Fibroblast of lung (primary cell): ENCODE measurements at places on chromosomes 16 and 17. TPM values are rescaled to one million over a fixed set of nuclear protein-coding genes. Genes with fewer than 3 reads are reported as not detected.

DNA sequence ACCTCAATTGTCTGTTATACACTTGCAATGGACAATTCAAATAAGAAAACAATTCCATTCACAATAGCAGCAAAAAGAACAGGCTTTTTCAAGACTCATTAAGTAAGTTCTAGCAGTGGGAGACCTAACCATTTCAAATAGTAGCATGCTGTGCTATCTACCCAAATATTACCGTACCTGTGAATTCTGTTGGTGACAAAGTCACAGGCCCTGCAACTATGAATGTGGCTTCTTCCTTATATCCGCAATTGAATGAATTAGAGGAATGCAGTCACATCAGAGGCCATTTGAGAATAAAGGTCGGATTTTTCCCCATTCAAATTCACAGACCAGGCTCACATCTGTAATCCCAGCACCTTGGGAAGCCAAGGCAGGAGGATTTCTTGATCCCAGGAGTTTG lies 800 bp upstream of the NME4 start:
- no peak for DNase-seq

GRCh38 chr17:78249818-78250806 lies 18.7 kb downstream of the TMEM235 start:
- DNase-seq = no peak

Gene WFDC1
- 4.7 and 32.1 TPM in 2 replicates for polyA plus RNA-seq

Gene FA2H
- not detected in 2 replicates for polyA plus RNA-seq

- DNase-seq = no peak
These were observed 110.1 kb downstream of the YPEL2 start for GRCh38 chr17:59441464-59442096.

- no peak for DNase-seq
These were observed 6.5 kb upstream of the ATXN7L3 start for GRCh38 chr17:44205962-44206824.

Gene FBXW10B
- 0.11 and 0.36 TPM in 2 replicates for polyA plus RNA-seq

Gene RNF227
- polyA plus RNA-seq = 2.2 and 2.8 TPM in 2 replicates

GRCh38 chr16:9092282-9092977 lies 986 bp downstream of the HAPSTR1 start:
- DNase-seq = no peak

DNA sequence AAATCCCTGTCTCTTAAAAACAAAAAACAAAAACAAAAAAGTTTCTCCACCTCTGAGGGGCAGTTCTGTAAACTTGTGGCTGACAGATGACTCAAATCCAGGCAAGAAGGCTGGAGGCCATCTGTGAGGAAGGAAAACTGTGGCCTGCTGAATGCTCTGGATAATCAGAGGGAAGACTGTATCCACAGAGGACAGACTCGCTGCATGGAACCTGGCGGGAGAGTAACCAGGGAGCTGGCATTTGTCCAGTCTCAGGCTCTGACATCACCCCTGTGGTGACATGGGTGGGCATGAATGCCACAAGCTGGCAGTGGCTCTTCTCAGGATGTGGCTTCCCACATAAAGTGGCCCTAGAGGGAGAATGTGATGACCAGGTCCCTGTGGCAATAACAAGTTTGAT lies 2.8 kb upstream of the KSR1 start:
- no peak for DNase-seq

DNA sequence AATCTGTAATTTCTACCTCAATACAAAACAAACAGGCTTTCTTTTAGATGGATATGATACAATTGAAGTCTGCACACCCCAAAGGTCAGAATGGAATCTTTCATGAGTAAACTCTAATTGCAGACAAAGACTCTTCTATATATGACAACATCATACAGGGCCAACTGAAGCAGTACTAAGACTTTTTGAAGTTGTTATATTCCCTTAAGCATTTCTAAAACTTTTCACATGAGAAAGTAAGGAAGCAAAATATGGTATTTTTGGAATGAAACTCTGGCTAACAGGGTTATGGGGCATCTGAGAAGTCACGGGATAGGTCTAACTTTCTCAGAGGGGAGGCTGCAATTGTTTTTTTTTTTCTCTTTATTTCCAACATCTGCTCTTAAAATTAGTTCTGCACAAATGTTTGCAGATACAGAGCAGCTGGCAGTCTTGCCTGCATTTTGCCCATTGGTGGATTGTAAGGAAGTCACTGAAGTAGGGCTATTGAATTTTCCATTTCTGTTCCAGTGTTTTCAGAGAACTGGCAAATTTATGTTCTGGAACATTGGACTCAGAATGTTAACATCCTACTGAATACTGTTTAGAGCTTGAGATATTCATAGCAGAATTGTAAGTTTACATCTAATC lies 59.1 kb downstream of the SSH2 start:
- DNase-seq = no peak

Gene TMED6
- 0.08 TPM in 1 of 2 replicates, not detected in the other for polyA plus RNA-seq

Gene KIAA0753
- 4.6 and 5.8 TPM in 2 replicates for polyA plus RNA-seq

DNA sequence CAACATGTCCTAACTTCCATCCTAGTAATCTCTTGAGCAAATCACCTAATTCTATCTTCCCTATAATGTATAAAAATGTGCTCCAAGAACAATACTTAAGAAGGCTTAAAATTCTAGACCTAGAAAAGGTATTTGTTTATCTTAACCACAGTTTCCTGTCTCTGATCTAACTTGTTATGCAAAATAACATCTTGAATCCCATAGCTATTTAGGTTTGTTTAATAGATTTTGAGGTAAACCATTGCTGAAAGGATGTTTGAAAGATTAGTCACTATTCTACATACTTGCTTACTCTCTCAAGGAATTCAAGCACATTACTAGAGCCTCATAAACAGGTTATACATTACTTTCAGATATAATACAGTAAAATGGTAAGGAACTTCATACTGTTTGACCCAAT lies 13.0 kb downstream of the CA10 start:
- DNase-seq = peak; percentile 73

DNA sequence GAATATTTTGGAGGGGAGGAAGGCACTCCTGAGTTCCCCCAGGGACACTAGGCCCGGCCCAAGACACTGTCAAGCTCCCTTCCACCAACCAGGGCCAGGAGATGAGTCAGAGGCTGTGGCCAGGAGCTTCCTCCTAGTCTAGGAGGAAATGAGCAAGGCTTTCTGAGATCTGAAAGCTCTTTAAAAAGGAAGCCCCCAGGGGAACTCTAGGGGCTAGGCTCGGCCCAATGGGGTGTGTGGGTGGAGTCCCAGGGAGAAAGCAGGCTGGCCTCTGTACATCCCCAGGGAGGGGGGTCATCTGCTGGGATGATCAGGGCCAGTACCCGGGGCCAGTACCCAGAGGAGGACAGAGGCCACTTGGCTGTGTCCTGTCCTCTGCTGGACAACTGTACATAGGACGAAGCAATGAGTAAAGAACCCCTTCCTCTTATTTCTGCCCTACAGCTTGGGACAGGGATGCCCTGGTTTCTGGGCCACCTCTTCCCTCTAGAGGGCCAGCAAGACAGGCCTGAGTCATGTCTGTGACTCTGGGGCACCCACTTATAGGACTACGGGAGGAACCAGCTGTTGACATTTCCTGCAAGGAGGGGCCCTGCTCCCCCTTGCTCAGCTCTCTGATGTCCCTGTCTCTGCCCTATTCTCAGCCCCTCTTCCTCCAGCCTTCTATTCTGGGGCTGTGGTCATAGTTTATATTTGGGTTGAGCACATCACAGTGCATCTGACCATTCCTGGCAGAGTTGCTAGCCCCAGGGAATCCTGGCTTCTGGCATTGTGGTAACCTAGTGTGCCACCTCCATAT lies 2.7 kb downstream of the FHOD1 start:
- peak; percentile 68 for DNase-seq

DNA sequence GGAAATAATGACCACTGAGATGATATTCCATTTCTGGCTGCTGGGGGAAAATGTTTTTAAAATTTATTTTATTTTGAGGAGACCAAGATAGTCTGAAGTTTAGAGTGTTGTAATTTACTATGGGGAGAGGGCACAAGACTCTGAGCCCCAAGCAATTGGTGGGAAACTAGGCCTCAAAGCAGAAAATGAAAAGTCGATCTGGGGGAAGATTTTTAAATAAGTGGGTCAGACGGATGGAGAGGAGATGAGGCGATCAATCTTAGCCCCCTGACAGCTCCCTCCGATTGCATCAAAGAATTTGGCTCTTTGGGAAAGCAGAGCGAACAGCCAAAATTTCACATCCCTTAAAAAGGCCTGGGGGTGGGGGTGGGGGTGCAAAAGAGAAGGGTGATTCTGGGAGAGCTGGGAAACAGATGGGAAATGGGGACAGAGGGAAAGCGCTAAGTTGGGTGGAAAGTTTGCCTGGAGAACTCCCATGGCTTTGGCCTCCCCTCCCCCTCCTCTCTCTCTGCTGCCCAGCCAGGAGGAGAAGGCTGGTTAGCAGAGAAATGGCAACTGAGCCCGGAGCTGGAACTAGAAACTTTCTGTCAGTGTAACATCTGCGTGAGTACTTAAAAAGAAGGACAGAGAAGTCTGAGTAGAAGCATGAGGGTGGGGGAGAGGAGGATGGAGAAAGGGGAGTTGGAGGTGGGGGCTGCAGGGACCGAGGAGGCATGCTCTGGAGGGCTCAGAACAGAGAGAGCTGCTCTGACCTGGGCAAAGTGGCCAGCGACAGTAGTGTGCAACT lies 1.4 kb upstream of the HOXB2 start:
- peak; percentile 83 for DNase-seq

Gene ESRP2
- polyA plus RNA-seq = 0.08 and 0.10 TPM in 2 replicates

DNA sequence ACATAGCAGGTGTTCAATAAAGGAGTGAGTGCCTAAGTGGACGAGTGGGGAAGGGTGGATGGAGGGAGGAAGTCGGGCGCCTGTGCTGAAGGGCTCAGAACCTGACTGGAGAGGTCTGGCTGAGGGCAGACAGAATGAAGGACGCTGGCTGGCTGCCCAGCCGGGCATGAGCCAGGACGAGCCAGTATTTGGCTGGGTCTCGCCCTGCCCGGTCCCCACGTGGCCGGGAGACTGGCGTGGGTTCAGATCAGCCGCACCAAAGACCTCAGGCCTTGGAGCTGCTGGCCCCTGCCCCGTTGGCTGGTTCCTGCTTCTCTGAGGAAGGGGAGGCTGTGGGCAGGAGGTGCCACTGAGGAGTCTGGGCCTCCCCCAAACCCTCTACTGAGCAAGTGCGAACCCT lies 79.8 kb downstream of the ENGASE start:
- no peak for DNase-seq

GRCh38 chr16:20851601-20852000 lies 45.3 kb downstream of the REXO5 start:
- peak; percentile 97 for DNase-seq

Gene GNGT2
- polyA plus RNA-seq = 3.7 TPM in 1 of 2 replicates, not detected in the other

Gene GPR179
- polyA plus RNA-seq = not detected in 2 replicates

Gene SOX9
- 3.1 and 12.5 TPM in 2 replicates for polyA plus RNA-seq

DNA sequence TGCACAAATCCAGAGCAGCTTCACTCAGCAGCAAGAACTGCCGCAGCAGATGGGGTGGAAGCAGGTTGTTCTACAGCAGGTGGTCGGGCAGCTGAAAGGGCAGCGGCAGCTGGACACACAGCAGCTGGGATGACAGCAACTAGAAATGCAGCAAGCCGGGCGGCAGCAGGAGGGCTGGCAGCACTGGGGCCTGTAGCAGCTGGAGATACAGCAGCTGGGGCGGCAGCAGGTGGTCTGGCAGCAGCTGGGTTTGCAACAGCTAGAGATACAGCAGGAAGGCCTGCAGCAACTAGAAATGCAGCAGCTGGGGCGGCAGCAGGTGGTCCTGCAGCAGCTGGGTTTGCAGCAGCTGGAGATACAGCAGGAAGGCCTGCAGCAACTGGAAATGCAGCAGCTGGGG lies 460 bp downstream of the KRTAP4-3 start:
- DNase-seq = no peak

GRCh38 chr17:4554997-4555799 lies at the start of gene MYBBP1A:
Gene MYBBP1A (minus strand): TSS chr17:4555384. CDS start chr17:4555324, 60 bp downstream.
- DNase-seq = peak; percentile 94

- DNase-seq = peak; percentile 55
These were observed 49.8 kb upstream of the CHMP6 start for GRCh38 chr17:80941743-80942422.

- DNase-seq = no peak
These were observed 8.6 kb downstream of the MAPT start for GRCh38 chr17:45902892-45903346.

Gene TPSG1
- not detected in 2 replicates for polyA plus RNA-seq

Gene CPNE7
- 10.2 and 14.5 TPM in 2 replicates for polyA plus RNA-seq

DNA sequence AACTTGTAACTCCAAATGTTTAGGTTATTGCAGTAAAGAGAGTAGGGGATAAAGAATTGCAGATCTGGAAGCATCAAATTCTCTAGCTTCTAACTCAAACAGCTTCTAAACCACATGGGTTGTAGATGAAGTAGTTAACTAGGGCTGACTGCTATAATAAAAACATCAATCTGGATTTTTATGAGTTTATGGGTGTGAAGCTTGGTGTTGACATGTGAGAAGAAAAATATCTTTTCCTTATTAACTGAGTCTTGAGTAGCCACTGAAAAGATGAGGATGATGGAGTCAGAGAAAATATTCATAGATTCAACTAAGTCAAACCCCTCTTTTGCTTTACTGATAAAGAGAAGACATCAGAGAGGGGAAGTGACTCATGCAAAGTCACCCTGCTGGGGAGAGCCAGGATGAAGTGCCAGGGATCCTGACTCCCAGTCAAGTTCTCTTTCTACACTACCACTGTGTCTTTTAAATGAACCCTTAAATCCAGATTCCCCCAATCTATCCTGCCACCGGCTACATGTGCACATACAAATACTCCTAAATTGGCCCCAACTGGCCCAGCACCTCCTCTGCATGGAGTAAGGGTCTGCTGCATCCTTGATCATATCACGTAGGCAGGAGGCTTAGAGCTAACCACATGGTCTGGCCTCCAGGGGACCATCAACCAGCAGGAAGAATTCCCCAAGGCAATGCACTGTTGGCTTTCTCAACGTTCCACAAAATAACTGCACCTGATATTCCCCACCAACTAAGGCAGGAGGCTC lies 264.0 kb upstream of the CCL2 start:
- DNase-seq = no peak

Gene MYL11
- 0.11 and 0.45 TPM in 2 replicates for polyA plus RNA-seq
